NCI-H1105 treated with DMSO at 0.1 percent for 48 hours (cell line): ENCODE measurements at places on chromosomes 12 and 14.

DNA sequence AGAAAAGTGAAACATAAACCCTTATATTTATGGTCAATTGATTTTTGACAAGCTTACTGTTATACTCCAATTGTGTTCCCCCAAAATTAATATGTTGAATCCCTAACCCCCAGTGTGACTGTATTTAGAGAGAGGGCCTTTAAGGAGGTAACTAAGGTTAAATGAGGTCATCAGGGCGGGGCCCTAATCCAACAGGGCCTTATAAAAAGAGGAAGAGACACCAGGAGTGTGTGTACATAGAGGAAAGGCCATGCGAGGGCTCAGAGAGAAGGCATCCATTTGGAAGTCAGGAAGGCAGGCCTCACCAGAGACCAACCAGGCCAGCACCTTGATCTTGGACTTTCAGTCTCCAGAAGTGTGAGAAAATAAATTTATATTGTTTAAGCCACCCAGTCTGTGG lies 6.5 kb upstream of the VTI1B start:
- DNase-seq = no peak

GRCh38 chr12:94089891-94090290 lies 58.5 kb upstream of the PLXNC1 start:
- no peak for DNase-seq

DNA sequence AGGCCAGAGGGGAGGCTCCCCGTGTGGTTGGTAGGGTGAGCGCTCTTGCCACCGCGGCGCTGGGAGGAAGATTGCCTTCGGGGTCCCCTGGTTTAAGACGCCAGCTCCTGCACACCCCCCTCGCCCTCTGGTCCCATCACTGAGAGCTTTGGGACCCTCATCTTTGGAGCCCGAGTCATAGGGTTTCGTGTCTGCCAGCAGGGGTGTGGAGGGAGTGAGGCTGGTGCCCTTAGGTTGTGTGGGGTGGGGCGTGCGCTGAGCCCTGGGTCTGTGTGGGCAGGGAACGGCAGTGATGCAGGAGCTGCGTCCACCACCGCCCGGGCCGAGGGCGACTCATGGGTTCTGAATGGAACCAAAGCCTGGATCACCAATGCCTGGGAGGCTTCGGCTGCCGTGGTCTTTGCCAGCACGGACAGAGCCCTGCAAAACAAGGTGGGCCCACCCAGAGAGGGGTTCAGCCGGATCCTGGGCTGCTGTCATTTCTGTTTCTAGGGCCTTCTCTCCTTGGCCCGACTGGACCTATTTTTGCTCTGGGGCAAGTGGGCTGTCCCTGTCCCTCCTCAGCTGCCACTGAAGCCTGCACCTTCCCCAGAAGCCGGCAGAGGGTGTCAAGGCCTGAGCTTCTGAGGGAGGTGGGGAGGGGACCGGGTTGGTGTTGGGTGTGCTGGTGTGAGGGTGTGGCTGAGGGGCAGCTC lies 12.1 kb downstream of the ACADS start:
- no peak for DNase-seq

DNA sequence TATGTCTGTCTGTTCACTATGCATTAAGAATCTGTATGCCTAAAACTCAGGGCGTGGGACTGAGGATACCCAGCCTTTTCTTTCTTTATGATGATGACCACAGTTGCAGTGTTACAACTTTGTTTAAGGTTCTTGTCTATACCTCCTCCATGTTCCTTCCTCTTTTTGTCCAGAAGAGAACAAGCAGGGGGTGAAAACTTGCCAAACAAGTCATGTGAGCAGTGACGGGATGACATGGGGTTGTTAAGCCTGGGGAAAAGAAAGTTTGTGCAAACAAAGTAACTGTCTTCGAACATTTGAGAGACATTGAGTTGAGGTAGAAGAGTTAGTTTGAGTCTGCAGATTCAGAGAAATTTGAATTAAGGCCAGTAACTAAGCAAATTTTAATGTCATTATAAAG lies 505.5 kb downstream of the NPAS3 start:
- DNase-seq = no peak

DNA sequence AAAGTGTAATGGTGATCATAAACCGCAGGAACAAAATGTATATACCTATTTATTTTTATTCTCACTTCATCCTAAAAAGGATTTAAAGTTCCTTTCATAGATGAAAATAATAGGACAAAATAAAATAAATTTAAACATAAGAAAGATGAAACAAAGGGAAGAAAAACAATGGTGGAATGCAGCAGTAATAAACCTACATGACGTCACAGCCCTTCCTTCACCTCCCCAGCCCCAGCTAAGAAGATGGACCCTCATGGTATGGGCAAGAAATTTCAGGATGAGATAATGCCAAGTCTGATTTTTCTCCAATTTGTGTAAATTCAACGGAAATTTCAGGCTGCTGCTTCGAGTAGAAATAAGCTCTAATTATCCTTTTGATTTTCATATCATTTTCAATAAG lies 381.0 kb downstream of the LRIG3 start:
- DNase-seq = no peak

DNA sequence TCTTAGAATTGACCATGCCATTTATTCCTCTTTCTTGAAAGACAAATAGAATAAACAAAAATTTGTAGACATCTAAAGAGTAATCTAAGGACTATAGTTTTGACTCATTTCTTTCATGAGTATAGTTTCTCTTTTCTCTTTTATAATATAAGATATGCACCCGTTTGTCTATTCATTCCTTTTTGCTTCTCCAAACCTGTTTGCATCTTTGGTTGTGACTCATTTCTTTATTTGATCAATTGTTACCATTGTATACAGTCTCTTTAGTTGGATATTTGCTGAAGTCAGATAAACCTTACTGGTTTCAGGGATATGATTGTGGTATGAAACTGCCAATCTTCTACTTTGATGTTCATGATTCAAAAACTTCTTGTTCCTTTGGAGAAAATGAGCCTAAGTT lies 268.7 kb downstream of the FBXL14 start:
- no peak for DNase-seq

GRCh38 chr12:117142094-117142493 lies 42.9 kb upstream of the TESC start:
- DNase-seq = no peak

DNA sequence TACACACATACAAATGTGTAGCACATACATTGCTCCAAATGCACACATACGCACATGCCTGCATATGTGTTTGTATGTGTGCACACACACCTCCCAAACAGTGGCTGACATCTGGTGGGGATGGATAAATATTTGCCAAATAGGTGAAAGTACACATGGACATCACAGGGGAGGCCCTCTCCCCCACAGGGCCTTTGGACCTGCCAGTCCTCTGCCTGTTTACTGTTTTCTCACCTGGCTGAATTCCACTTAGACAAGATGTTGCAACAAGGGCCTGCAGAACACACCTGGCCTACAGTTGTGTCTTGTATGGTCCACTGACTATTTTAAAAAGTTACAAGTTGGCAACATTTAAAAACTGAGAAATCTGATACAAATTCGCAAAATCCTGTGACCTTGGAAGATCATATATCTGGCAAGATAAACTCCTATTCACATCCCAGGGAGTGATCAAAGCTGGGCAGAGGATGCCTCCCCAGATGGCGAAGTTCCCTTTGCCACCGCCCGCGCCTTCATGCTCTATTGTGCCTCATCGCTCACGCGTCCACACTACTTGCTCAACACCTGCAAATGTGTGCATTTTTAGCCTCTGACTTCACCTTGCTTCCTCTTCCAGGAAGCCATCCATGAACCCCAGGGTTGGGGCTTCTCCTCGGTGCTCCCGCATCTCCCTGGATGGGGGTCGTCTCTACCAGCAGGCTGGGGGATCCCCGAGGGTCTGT lies 118.4 kb upstream of the FZD10 start:
- no peak for DNase-seq

DNA sequence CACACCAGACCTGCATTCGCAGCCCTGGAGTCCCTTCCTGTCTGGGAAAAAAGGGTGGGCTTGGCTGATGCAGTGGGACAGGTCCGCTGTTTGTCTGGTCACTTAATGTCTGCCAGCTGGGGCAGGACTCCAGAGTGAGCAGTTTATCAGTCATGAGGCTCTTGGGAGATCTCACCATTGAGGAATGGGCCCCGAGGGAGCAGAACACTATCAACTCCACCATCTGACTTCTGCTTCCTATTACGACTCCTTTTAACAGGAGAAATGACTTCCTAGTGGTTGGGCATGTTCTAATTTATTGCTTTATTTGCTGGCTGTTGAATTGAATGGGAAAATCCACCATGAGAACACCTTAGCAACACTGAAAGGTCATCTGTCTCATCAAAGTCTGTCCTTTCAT lies 182.5 kb upstream of the RASSF8 start:
- no peak for DNase-seq

DNA sequence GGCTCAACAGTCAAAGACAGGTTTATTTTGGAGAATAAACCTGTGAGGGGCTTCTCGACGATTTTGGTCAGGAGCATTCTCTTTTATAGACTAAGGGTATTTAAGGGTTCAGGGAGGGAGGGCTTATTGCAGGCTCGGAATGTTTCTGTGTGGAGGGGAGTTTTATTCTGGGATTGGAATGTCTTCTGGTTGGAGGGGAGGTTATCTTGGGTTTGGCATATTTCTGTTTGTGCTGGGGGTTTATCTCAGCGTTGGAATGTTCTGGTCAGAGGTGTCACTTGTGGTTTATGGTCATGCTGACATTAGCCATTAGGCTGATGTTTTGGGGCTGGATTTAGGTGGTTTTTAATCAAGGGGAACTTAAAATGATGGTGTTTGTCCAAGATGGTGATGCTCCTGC lies 103.9 kb downstream of the SUDS3 start:
- DNase-seq = no peak

- DNase-seq = no peak
Measured at GRCh38 chr12:124153392-124153791, 141.5 kb upstream of the RFLNA start.

- DNase-seq = no peak
Measured at GRCh38 chr12:103924761-103925641, 5.2 kb upstream of the HSP90B1 start.

DNA sequence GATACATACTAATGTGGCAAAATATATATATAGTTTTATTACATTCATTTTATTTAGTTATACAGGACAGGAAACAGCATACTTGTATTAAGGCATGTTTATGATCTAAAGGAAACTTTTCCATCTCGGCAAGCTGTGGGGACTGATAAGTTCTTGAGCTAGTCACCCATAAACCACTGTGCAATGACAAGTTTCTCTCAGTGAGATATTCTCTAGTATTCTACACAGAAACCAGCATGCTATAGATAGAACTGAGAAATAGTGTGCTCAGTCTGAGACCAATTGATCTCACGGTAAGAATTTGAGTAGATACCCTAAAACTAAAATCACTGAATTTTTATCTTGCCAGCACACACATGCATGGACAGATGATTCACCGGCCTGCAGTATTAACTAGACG lies 717.6 kb upstream of the NOVA1 start:
- DNase-seq = no peak

GRCh38 chr12:68509242-68509641 lies 101.5 kb upstream of the RAP1B start:
- no peak for DNase-seq

DNA sequence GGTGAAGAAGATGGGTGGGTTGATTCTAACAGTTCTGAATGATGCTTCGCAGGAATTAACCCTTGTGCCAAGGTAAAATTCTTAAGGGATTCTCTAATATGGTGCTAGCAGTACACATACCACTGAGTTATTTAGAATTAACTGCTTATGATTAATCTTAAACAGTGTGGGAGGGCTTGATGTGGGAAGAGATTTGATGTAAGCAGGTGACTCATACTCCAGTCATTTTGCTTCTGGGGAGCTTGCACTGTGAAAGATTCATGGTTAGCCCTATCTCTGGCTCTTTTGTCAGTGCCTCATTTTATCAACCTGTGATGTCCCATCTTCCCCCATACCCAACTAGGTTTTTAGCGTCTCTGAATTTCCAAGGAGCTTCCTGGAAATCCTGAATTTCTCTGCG lies 83.8 kb downstream of the NRXN3 start:
- DNase-seq = no peak

GRCh38 chr12:111766608-111767361 lies at the start of gene ALDH2:
Gene ALDH2, plus strand, starts transcription at chr12:111766933. Its CDS starts 50 bp downstream, at chr12:111766983.
- peak; percentile 76 for DNase-seq

- DNase-seq = no peak
Measured at GRCh38 chr14:73761618-73762355, 47.6 kb upstream of the PNMA1 start.

DNA sequence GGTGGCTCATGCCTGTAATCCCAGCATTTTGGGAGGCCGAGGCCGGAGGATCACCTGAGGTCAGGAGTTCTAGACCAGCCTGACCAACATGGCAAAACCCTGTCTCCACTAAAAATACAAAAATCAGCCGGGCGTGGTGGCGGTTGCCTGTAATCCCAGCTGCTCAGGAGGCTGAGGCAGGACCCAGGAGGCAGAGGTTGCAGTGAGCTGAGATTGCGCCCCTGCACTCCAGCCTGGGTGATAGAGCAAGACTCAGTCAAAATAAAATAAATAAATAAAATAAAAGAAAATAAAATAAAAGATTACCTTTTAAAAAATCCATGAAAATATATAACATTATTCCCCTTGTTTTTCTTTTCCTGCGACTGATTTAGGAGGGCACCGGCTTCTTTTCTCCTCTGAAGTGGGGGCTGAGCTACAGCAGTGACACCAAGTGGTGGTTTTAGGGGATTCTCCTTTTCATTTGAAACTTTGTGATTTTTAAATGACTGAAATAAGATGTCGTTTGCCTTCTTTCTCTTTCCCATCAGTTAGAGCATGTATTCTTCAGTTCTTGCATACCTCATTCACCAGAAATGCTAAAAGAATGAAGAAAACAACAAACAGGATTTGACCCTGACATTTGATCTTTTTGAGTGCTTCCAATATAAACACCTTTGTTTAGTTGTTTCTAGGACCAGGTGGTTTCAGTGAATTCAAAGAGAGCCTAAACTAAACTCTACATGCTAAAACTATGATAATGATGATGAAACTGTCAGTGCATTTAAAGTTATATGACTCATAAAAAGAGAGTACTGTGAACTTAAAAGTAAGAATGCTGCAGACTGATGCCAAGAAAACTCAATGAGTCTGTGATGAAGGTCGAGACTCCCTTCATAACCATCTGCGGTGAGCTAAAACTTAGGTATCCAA lies 22.6 kb upstream of the PKP2 start:
- peak; percentile 60 for DNase-seq

DNA sequence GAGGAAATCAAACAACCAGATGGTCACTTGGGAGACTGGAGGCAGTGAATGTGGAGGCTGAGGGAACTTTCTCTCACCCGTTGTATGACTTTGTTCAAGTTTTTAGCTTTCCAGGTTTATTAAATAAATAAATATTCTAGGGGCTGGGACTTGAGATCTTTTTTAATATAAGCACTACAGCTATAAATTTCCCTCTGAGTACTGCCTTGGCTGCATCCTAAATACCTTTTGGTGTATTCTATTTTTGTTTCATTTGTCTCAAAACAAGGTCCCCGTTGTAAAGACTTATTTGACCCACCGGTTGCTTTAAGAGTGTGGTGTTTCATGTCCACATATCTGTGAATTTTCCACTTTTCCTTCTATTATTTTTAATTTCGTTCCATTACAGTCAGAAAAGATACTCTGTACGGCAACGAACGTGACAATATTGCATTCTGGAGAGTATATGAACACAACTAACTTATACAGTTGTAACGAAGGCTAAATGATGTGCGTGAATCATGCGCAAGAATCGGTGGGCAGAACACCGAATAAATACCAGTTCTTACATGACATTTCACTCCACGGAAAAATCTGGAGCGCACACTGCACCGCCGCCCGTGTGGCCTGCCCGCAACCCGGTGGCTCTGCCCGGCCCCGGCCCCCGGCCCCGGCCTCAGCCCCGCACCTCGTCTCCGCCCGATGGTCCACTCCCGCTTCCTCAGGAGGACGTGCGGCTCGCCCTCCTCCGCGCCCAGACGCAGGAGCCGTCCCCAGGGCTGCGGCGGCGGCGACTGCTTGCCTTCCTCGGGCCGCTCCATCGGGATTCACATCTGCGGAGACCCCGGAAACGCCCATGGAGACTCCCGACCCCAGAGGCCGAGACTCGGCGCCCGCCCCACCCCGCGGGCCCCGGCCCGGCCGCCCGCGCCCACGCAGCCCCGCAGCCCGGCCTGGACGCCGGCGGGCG lies 602 bp downstream of the CHFR start:
- DNase-seq = no peak
